ENCODE measurements at places on chromosomes 3 and 15. TPM values are rescaled to one million over a fixed set of nuclear protein-coding genes. Genes with fewer than 3 reads are reported as not detected.
A peak's percentile ranks its signal among the peaks of the same experiment; 100 is the strongest.

GRCh38 chr3:47342812-47343211 lies 38.0 kb upstream of the PTPN23 start:
- DNase-seq = no peak

The PXK gene
- 17.7 TPM for polyA plus RNA-seq

The ZNF710 gene
- 15.7 TPM for polyA plus RNA-seq

GRCh38 chr3:124928333-124929202 lies 6.0 kb downstream of the MUC13 start:
- DNase-seq = peak; percentile 66

- DNase-seq = no peak
These were observed 170.6 kb upstream of the CHRM5 start for GRCh38 chr15:33797651-33798050.

The DNAH12 gene
- 0.50 TPM for polyA plus RNA-seq

The PRRT3 gene
- 2.0 TPM for polyA plus RNA-seq

The ATP13A5 gene
- 0.88 TPM for polyA plus RNA-seq

DNA sequence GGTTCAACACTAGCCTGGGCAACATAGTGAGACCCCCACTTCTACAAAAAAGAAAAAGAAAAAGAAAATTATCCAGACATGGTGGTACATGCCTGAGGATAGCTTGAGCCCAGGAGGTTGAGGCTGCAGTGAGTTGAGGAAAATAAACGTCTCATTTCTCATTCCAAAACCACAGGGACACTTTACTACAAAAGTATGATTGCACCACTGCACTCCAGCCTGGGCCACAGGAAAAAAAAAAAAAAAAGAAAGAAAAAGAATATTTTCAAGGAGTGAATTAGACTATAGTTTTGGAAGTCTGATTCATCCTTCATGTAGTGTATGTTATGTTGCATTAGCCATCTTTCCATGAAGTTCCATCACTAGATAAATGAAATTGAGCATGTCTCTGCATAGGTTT lies 149.5 kb upstream of the THBS1 start:
- no peak for DNase-seq

DNA sequence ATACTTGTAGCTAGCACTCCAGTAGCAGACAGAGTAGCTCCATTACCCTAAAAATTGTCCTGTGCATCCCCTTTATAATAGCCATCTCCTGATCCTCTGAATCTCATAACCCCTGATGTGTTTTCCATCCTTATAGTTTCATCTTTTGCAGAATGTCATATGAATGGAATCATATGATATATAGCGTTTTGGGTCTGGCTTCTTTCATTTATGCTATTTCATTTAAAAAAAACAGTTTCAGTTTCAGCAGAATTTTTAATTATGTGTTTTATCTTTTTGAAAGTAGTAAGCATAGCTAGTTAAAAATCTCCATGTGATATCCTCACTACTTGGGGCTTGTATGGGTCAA lies 132.7 kb downstream of the KLF13 start:
- DNase-seq = no peak

The PDIA5 gene
- polyA plus RNA-seq = 16.4 TPM

- no peak for DNase-seq
These were observed 3.4 kb upstream of the DISP2 start for GRCh38 chr15:40354408-40355171.

- DNase-seq = no peak
These were observed 749 bp downstream of the RSRC1 start for GRCh38 chr3:158110658-158111018.

GRCh38 chr15:91498046-91498748 lies 355.3 kb upstream of the SLCO3A1 start:
- DNase-seq = no peak

The CPEB1 gene
- 0.41 TPM for polyA plus RNA-seq

The DUOXA1 gene
- 0.28 TPM for polyA plus RNA-seq

GRCh38 chr15:71349736-71350526 lies 234.7 kb downstream of the THSD4 start:
- DNase-seq = no peak

GRCh38 chr3:194828116-194828515 lies 142.4 kb downstream of the FAM43A start:
- DNase-seq = no peak

- DNase-seq = no peak
These were observed 240.0 kb upstream of the CFAP20DC start for GRCh38 chr3:59289831-59290230.

The SLC35G2 gene
- 1.7 TPM for polyA plus RNA-seq

DNA sequence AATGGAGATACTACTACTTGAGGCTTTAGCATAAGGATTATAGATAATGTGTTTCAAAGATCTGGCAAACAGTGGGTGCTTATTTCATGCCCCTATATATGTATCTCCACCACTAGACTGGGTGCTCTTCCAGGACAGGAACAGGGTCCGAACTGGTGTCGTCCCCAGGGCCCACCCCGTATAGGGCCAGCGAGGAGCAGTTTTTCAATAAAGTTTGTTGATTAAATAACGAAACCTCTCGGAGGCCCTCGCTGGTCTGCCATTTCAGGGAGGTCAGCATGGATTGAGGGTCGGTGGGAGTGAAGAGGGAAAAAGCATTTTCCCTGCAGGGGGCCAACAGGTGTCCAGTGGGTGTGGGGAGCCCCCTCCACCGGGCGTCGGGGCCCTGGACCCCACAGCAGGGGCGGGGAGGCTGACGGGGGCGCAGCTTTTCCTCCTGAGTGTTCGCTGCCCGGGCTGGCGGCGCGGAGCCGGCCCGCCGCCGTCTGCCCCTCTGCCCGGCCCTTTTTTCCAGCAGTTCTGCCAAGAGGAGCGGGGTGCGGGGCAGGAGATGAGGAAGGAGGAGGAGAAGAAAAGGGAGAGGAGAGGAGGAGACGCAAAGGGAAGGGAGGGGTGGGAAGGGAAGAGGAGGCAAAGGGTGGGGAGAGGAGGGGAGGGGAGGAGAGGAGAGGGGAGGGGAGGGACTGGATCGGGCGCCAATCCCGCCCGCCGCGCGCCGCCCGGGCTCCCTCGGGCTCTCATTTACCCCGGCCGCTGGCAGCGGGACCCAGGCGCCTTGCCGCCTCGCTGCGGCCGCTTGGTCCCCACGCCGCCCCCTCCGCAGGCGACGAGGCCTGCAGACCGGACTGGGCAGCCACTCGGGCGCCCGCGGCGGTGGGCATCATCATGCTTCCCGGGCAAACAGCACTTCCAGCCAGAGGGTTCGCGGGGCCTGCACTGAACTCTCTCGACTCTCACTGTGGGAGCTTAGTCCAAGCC lies 66.3 kb downstream of the ISG20 start:
- DNase-seq = peak; percentile 81

- DNase-seq = no peak
These were observed 615.3 kb downstream of the OTOL1 start for GRCh38 chr3:162111861-162112260.

The TPRG1 gene
- polyA plus RNA-seq = 5.6 TPM

The ARNT2 gene
- polyA plus RNA-seq = 6.2 TPM

DNA sequence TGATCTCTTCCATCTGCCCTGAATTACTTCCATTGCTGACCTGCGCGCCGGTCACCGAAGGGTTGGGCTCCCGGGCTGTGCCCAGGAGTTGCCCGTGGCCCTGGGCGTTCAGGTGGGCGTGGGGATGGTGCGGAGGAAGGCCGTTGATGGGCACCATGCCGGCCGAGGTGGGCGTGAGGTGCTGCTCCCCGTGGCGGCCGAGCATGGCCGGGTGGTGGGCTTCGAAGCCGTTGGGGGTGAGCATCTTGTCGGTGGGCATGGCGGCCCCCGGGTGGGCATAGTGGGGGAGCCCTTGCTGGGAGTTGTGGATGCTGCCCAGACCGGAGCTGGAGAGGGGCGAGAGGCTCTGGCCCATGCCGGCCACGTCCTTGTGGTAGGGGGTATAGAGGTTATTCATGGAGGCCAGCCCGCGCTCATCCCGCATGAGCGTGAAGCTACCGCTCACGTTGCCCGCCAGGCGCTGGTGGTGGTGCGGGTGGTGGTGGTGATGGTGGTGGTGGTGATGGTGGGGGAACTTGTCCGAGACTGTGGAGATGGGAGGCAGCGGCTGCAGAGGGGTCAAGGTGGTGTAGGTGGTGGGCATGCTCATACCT lies 1.0 kb downstream of the ONECUT1 start:
- no peak for DNase-seq

The IGSF10 gene
- 2.8 TPM for polyA plus RNA-seq

GRCh38 chr3:141367038-141367730 lies 1.1 kb upstream of the ZBTB38 start:
- no peak for DNase-seq

- no peak for DNase-seq
These were observed 8.8 kb downstream of the GNL3 start for GRCh38 chr3:52694528-52695189.

GRCh38 chr3:175428466-175428865 lies 569.3 kb downstream of the NAALADL2 start:
- DNase-seq = peak; percentile 49

GRCh38 chr3:141326626-141327025 lies 41.7 kb upstream of the ZBTB38 start:
- no peak for DNase-seq

DNA sequence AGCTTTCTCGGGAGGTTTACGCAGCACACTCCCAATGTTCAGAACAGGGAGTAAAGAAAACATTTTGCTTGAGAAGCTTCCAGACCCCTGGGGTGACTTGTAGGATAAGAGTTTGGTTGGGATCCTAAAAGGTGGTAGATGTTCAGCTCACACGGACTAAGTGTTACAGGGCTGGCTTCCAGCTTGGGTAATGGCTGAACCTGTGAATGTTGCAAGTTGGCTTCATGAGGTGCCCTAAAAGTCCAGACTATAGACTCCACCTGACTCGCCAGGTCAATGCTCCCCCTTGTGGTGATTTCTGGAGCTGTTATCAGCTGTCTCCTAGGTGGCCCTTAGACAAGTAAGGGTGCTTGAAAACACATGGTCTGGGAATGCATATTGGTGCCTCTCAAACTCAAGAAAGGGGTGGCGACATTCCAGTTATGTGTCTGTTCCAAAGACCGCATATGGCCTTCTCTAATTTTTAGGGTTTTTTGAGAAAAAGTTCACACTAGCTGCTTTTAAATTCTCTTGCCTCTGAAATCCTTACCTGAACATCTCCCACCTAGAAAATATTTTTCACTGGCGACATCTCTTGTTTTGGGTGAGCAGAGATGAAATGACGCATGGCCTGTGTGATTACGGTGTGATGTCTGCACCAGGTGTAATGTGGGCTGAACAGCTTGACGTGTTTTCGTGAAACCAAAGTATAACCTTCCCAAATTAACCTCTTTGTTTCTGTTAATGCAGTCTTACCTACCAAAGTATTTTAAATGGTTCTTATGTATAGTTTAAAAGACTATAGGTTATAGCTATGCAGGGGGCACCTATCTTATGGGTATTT lies 175.7 kb upstream of the KBTBD8 start:
- peak; percentile 37 for DNase-seq

The OR5K2 gene
- polyA plus RNA-seq = not detected

The FHIT gene
- polyA plus RNA-seq = 5.5 TPM

DNA sequence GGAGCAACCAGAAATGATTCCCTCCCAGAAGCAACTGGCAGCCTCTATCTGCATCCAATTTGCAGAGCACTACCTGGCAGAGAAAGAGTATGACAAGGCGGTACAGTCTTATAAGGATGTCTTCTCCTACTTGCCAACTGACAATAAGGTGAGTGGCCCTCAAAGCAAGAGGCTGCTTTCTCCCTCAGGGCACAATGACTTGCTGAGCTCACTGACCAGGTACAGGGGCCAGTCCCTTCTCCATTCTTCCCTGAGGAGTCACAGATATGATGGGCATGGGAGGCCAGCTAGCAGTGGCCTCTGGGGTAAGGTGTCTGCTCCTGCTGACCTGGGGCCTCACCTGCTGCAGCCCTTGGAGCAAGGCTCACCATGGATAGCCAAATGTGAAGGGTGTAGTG lies 20.3 kb downstream of the CSRNP1 start:
- DNase-seq = no peak

GRCh38 chr3:49856181-49857005 lies at the start of gene TRAIP:
TRAIP (minus strand) TSS chr3:49856564; CDS start chr3:49856453, 111 bp downstream.
- DNase-seq = peak; percentile 95

DNA sequence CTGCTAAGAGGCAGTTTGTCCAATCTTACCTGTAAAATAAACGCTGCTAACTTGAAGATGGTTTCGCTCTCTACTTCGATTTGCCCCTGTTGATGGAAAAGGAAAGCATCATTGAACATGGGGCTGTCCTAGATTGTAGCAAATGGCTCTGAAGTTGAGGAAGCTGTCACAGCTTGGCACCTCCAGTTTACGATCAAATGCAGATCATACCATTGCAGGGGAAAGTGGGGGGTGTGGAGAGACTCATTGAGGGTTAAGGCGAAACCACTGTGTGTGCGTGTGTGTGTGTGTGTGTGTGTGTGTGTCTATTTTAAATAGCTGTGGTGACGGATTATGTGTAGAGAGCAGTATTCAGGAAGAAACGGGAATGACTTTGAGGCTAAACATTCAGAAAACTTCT lies 127.6 kb upstream of the LMOD3 start:
- DNase-seq = peak; percentile 50

The HCN4 gene
- not detected for polyA plus RNA-seq

- no peak for DNase-seq
These were observed 53.4 kb downstream of the PDZRN3 start for GRCh38 chr3:73571238-73571794.

GRCh38 chr15:80636675-80637074 lies 58.4 kb upstream of the ABHD17C start:
- DNase-seq = no peak

DNA sequence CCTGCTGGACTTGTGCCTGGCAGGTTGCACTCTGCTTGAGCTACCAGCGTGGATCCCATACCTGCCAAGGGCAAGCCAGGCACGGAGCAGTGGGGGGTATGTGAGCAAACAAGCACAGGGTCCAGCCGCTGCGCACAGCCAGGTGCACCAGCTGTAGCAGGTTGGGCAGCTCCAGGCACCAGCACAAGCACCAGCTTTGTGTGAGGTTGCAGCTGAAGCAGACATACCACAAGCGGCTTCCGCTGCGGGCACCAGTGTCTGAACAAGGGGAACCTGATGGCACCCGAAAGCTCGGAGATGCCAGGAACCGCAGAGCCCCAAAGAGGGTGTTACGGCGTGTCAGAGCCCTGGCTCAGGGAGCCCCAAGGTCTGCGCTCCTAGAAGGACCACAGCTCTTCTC lies 472.7 kb upstream of the ARL6 start:
- no peak for DNase-seq
